ENCODE measurements at places on chromosomes 5 and 9.

- DNase-seq, result no peak
Observed at GRCh38 chr5:37717276-37717612, 122.6 kb downstream of the GDNF start.

DNA sequence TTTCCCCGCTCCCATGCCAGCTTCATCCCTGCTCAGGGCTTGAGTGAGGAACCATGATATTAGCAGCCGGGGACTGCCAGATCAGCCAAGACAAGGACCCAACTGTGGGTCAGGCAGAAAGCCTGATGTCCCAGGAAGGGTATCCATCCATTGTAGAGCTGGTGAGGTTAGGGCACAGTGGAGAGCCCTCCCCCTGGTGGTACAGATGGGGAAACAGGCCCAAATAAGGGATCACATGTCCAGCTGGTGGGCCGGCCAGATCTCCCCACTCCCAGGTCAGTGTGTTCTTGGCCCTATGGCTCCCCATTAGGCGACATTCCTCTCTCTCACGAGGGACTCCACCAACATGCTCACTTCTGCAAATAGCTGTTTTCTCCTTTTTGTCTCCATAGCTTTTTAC, 9.0 kb downstream of the CDX1 start:
- DNase-seq, result peak; percentile 65

DNA sequence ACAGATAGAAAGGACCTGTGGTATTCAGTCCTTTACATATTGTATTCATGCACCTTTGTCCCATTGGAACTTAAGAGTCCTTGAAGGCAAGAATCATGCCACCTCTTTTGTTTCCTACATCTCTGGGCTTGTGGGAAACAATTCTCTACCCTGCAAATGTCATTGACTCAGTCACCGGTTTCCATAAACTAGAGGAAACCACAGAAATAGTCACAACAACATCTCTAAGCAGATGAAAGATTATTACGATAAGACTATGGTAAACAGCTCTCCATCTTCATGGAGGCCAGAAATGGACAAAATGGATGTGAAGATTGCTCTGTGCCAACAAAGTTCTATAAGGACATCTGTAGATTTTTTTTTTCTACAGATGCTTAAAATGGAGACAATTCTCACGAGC, 165.5 kb downstream of the PIK3R1 start:
- peak; percentile 14 for DNase-seq

GRCh38 chr9:14308853-14309145, 5.1 kb downstream of the NFIB start:
- no peak for DNase-seq

DNA sequence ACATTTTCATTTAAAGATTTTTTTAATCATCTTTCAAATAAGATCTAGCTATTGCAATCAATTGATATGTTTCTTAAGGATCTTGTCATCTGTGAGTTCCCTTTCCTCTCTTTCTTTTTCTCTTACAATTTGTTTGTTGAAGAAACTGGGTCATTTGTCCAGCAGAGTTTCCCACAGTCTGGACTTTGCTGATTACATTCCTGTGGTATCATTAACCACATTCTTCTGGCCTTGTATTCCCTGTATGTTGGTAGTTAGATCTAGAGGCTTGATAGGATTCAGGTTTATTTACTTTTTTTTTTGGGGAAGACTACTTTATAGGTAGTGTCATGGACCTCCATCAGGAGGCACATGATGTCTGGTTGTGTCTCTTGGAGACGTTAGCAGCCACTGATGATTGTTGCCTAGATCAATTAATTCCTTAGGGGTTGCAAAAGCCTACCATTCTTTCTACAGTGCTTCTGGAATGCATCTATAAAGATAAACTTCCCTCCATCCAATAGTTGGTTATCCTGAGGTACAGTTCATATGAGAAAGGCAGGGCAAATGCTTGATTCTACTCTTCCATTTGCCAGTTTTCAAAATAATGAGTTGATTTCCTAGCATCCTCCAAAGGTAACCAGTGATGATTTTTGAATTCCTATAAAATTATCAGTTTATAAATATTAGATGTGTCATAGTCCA, 14.3 kb downstream of the PDE8B start:
- peak; percentile 35 for DNase-seq

- DNase-seq, result peak; percentile 21
Observed at GRCh38 chr9:112711050-112711689, 6.7 kb downstream of the INIP start.

GRCh38 chr9:99029083-99029645, 75.7 kb upstream of the TGFBR1 start:
- DNase-seq, result no peak

GRCh38 chr9:81108391-81108790, 581.0 kb downstream of the TLE1 start:
- DNase-seq, result peak; percentile 62

DNA sequence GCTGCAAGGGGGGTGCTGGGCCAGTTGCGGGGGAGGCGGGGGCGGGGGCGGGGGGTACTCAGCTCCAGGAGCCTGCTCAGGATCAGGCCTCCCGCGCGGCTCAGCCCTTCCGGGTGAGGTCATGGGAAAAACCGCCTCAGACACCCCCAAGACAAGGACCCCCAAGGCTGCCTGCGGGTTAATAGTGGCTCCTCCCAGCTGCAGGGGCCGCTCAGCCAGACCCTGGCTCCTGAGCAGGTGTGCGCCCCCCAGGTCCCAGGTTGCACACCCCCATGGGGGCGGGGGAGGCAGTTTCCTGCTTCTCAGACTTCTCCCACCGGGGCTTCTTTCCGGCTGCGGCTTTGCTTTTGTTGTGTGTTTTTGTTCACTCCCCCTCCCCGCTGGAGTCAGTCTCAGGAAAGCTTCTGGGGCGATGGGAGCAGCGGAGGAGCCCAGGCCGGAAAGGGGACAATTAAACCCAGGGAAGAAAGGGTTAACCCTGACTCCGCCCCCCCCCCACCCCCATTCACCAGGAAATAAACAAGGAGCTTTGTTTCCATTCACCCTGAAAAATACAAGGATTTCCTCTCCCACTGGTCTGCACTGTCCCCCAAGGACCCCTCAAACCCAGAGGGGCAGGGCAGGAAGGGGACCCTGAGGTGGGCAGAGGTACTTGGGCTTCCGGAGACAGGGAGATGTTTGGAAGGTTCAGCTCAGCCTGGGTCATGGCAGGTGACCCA, 42.3 kb upstream of the NOTCH1 start:
- DNase-seq, result no peak

GRCh38 chr9:10080012-10080411, 532.8 kb downstream of the PTPRD start:
- no peak for DNase-seq

GRCh38 chr9:12595400-12595799, 97.8 kb upstream of the TYRP1 start:
- no peak for DNase-seq

DNA sequence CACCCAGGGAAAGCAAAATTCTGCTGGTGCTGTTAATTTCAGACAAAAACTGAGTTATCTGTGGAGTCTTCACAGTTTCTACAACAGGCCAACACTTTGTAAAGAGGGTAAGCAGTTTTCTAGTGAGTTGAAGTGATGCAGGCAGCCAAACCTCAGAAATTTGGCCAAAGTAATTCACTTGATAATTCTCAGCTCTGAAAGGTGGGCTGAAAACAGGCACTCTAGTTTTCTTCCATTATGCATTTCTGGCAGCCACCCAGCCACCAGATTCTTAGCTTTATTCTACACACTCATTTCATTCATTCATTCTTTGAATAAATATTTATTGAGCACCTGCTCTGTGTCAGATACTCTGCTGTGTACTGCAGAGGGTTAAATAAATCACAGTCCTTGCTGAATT, 184.2 kb downstream of the RAB3C start:
- no peak for DNase-seq

DNA sequence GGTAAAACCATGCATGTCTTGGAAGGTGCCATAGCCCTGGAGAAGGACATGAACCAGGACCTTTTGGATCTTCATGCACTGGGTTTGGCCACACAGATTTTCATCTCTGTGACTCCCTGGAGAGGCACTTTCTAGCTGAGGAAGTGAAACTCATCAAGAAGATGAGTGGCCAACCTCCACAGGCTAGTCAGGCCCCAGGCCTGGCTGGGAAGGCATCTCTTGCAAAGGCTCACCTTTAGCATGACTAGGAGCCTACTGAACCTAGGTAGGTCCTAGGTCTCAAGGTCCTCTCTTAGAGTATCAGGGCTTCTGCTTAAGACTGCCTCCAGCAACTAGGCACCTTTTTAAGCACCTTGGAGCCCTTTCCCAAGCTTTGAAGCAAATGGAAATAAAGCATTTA, 1448.7 kb upstream of the ACO1 start:
- no peak for DNase-seq

- no peak for DNase-seq
Observed at GRCh38 chr5:93359960-93360305, 221.1 kb downstream of the NR2F1-AS1 start.

- DNase-seq, result no peak
Observed at GRCh38 chr5:90390928-90391327, 18.6 kb downstream of the CETN3 start.

DNA sequence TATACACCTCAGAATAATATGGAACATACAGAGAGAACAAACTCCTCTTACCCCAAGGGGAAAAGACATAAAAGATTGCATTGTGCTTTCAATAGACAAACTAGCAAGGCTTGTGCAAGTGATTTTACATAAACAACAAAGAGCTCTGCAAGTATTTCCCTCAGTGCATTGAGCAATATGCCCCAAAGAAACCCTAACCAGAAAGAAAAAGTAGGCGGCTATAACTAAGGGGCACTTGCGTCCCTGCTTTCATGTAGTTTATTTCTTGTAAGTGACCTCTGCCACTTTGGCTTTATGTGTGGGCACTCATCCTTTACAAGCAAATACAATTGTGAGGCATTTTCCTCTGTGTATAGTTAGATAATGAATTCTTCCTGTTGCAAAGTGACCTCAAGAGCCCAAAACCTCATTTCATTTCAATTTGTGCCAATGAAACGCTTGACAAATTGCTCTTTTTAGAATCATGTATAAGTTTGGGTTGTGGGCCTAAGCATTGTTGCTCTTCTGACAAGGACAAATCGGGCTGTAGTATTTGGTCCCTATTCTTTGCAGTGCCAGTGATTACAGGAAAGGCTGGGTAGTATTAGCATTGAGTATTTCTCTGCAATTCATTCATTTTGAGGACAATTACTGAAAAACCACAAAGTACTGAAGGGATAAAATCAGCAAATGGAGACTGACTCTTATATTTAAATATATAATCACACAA, 282.2 kb downstream of the DTWD2 start:
- DNase-seq, result no peak

- no peak for DNase-seq
Observed at GRCh38 chr9:70111641-70112236, 68.1 kb downstream of the MAMDC2 start.

DNA sequence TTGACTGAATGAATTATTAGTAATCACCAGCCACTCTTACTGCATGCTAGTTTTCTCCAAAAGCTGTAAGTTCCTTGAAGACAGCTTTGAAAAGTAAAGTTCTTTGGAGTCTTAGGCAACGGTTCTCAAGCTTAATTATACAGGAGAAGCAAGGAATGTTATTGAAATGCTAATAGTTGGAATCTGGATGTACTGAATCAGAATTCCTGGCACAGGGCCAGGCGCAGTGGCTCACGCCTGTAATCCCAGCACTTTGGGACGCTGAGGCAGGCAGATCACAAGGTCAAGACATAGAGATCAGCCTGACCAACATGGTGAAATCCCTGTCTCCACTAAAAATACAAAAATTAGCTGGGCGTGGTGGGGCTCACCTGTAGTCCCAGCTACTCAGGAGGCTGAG, 33.4 kb downstream of the GRIA1 start:
- DNase-seq, result peak; percentile 11

- no peak for DNase-seq
Observed at GRCh38 chr9:13615660-13616490, 336.4 kb upstream of the MPDZ start.

- DNase-seq, result peak; percentile 47
Observed at GRCh38 chr5:56659971-56660370, 155.4 kb upstream of the MAP3K1 start.

Measured in RPMI7951 (cell line).